SIG-M5 (cell line): ENCODE measurements at places on chromosomes 1 and 21.

- DNase-seq, result no peak
These were observed 75.0 kb downstream of the RGL1 start for GRCh38 chr1:183879966-183880365.

DNA sequence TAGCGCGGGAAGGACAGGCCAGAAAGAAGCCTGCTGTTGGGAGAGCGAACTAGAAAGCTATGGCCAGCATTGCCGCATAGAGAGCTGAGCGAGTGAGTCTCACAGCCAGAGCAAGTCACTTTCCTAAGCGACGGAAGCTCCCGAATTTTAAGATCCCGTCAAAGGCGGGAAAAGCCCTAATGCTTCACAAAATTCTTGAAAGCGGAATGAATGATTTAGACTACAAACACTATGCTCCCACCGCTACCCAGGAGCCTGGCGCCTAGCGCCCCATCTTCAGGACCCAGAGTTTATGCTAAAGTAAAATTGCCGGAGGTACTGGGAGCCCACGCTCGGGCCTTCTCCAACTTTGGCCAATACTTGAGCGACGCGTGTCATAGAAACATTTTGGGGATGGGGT is 409.9 kb upstream of the ESRRG start:
- no peak for DNase-seq

DNA sequence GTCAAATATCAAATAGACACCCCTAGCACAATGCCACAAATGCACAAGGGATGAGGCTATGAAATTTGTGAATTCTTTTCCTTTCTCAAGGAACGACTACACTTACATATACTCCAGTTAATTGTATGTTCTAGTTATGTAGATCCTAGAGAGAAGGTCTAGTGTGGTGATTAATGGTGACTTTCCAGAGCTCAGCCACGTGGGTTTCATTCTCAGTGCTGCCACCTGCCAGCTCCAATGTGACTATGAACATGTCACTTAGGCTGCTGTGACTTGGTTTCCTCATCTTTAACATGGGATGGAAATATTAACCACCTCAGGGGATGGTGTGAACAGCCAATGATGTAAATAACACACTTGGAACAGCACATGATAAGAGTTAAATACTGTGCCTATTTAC is 138.3 kb downstream of the APP start:
- DNase-seq, result no peak

DNA sequence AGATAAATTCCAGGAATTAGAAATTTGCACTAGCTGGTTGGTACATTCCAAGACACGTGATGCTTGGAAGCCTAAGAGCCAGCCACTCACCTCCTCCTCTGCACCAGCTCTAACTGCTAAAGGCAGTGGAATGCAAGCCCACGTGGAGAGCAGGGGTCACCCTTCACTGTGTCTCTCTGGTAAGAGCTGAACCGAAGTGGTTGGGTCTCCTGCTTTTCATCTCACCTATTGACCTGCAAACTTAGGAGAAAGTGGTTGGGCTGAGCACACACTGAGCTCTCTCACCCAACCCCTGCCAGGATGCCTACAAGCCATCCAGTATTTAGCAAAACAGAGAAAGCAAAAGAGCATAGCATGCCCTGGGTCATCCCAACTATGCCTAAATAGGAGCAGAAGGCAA is 19.3 kb downstream of the HAO2 start:
- no peak for DNase-seq

DNA sequence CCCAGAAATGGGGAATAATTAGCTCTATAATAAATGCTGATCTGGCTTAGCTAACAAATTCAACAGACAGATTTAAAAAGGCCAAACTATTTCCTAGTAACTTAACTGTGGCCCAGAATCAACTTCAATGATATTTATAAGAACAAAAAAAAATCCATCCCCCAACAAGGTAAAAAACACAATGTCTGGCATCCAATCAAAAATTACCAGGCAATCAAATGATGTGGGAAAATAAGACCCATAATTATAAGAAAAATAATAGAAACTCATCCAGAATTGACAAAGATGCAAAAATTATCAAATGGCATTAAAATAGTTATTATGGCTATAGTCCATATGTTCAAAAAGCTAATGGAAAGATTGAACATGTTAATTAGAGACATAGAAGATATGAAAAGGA is 42.4 kb upstream of the CDC14A start:
- no peak for DNase-seq

GRCh38 chr1:43729816-43730463 is 22.6 kb downstream of the ST3GAL3 start:
- no peak for DNase-seq

GRCh38 chr1:119235120-119235519 is 94.7 kb upstream of the WARS2 start:
- no peak for DNase-seq

GRCh38 chr1:8472668-8473067 is 154.8 kb downstream of the SLC45A1 start:
- no peak for DNase-seq

GRCh38 chr1:111643097-111643496 is 23.5 kb downstream of the RAP1A start:
- DNase-seq, result no peak

GRCh38 chr1:110615548-110616130 is 9.5 kb upstream of the KCNA2 start:
- no peak for DNase-seq

DNA sequence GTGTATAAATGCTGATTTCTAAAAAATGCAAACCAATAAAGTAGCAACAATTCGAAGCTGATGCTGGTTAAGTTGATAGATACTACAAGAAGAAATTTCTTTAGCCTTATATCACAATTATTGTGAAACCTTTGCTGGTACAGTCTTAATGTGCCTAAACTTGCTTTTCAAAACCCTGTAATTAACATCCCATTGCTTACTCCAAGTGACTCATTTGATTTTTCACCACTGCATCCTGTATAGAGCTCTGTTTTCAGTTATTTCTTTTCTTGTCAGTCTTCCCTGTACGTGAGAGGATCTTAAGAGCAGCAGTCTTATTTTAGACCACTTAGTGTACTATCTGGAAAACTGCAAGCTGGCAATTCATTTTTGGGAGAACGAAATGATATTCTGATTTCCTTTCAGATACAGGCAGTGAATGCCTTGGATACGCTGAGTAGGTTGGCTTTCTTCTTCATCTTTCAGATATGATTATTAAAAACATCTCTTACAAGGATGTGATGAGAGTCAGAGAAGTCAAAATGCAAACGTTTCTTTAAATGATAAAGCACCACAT is 210.3 kb downstream of the KCTD3 start:
- no peak for DNase-seq

DNA sequence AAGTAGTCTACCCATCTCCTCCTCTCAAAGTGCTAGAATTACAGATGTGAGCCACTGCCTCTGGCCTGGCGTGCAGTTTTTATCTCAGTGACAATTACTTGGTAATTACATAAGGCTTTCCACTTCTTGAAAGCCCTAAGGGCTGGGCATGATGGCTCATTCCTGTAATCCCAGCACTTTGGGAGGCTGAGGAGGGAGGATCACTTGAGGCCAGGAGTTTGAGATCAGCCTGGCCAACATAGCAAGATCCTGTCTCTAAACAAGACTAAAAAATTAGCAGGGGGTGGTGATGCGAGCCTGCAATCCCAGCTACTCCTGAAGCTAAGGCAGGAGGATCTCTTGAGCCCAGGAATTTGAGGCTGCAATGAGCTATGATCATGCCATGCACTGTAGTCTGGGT is 7.7 kb downstream of the HHAT start:
- DNase-seq, result no peak

- DNase-seq, result no peak
These were observed 85.6 kb downstream of the STUM start for GRCh38 chr1:226634166-226634588.

DNA sequence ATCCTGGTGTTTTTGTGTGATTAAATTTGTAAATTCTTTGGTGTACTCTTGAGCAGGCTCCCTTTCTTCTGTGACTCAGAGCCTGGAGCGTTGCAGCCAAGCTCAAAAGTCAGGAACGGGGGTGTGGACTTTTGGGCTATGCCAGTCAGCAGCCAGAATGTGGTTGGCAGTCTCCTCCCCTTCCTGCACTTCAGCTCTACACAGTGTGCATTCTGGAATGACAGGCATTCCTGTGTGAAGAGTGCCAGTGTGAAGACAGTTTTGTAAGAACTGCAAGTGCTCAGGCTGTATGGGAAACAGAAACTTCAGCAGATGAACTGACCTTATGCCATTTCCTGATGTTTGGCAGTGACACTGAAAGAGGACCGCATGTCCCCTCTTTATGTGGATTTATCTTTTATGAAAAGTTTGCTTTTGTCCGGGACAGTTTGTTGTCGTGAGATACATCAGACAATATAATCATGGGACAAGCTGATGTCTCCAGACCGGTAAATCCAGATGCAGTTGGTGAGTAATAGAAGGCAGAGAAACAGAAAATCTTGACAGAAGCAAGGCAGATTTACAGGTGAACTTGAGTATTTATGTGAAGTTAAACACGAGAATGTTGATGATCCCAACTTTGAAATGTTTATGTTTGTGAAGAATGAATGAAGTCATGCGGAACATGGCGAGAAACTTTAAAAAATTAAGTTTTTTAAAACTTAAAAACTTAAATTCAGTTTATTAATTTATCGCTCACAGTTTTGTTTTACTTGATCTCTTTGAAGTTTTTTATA is 67.7 kb upstream of the RCC1 start:
- no peak for DNase-seq

- no peak for DNase-seq
These were observed 19.8 kb upstream of the C1orf21 start for GRCh38 chr1:184366997-184367396.

GRCh38 chr1:213131851-213132655 is 81.0 kb downstream of the RPS6KC1 start:
- DNase-seq, result no peak

- no peak for DNase-seq
These were observed 8.1 kb upstream of the ACOT7 start for GRCh38 chr1:6401673-6402072.

DNA sequence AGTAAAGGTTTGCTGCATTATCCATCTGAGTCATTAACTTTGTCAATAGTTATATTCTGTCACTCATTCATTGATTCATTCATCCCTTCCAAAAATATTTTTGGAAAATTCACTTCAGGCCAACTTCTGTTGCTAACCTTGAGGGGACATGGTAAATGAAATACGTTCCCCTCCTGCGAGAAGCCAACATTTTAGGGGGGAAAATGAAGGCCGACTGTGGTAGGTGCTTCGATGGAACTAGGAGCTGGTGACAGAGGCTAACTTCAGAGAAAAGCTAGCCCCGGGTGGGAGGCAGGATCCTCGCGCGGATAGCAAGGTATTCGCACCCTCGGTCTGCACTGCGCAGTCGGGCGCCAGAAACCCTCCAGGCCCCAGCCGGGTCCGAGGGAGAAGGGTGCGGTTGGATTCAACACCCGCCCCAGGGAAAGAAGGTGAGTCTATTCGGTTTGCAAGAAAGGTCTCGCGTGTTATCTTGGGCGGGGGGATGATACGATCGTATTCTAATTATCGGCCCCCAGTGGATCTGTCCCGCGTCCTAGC is 646 bp upstream of the RRP15 start:
- no peak for DNase-seq

GRCh38 chr1:192630521-192631287 is 5.2 kb upstream of the RGS13 start:
- DNase-seq, result no peak

GRCh38 chr1:198620951-198621824 is 17.7 kb upstream of the PTPRC start:
- no peak for DNase-seq

- DNase-seq, result no peak
These were observed 200.9 kb downstream of the LTN1 start for GRCh38 chr21:28791595-28792282.

DNA sequence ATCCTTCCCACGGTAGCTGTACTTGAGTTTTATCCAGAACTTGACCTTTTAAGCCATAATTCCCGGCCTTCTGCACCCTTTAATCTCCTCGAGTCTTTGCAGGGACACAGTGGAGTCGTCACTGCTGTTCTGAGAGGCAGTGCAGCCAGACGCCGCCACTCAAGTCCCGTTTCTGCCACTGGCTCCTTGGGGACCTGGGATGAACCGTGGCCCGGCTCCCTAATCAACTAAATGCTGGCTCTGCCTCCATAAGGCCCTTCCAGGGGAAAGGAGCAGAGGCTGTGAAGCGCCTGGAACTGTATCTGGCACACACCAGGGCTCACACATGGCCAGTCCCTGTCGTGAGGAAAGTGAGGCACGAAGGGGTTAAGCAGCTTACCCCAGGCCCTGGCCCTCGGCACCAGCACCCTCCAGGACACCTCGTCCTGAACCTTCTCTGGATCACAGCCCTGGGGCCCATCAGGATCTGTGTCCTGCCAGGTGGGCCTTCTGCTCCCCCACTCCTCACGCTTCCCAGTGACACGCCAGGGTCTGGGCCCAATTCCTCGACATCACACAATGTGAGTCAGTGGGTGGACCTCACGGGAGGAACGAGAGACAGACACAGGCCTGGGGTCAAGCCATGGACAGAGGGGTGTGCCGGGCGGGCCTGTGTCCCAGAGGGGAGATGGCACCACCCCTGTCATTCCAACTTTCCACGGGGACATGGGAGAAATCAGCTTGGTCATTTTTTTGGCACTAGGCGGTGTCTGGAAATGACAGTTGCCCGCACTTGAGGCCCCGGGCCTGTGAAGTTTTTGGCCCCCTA is 23.5 kb upstream of the C1orf174 start:
- no peak for DNase-seq

DNA sequence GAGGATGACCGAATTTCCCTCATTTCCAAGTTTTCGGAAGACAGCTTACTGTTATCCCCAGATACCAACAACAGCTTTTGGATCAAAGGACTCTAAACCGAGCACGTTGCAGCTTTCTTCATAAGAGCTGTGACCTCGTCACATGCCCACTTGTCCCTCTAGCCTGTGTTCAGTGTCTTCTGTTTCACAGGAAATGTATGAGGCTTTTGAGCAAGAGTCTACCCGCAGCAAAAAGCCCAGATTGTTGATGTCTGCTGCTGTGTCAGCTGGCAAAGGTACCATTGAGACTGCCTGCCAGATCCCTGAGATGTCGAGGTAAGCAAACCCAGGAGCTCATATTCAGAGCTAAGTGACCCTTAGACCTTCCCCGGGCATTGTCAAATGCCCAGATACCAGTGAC is 24.1 kb downstream of the CHI3L2 start:
- no peak for DNase-seq

- DNase-seq, result no peak
These were observed 9.4 kb downstream of the PIGP start for GRCh38 chr21:37063433-37063832.

DNA sequence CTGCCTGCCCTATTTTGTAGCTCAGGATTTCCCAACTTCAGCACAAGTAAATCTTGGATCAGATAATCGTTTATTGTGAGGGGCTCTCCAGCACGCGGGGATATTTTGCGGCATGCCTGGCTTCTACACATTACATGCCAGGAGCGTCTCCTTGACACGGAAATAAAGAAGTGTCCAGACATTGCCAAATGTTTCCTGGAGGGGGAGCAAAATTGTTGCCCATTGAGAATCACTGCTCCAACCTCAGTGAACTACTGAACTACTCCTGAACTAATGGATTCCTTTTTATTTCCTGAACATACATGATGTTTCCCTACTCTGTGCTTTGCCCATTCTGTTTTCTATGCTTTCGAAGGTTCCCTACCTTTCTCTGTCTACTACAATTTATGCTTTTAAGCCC is 1359.1 kb upstream of the ADGRL2 start:
- DNase-seq, result no peak

GRCh38 chr1:22139817-22140216 is 3.1 kb downstream of the WNT4 start:
- no peak for DNase-seq

- DNase-seq, result no peak
These were observed 1.9 kb downstream of the CCT3 start for GRCh38 chr1:156336242-156336641.
